ENCODE measurements at places on chromosomes 3 and 15.

DNA sequence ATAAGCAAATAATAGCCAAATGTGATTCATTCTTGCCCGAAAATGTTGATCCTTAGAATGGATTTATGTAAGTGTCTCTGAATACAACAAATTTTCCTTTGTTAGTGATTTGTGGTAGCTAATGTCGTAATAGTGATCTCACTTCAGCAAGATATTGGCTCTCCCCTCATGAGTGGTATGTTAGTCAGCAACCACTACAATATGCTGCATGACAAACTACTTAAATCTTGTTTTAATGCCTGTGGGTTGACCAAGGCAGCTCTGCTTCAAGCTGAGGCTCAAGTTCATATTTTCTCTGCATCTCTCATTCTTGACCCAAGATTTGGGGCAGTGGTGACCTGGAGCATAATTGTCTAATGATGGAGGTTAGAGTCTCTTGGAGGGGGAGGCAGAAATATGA lies 49.8 kb upstream of the GALNT15 start:
- DNase-seq = no peak

GRCh38 chr3:104367000-104367399 lies 999.7 kb upstream of the ALCAM start:
- no peak for DNase-seq

GRCh38 chr3:47452453-47453215 lies 23.1 kb downstream of the SCAP start:
- DNase-seq = no peak

DNA sequence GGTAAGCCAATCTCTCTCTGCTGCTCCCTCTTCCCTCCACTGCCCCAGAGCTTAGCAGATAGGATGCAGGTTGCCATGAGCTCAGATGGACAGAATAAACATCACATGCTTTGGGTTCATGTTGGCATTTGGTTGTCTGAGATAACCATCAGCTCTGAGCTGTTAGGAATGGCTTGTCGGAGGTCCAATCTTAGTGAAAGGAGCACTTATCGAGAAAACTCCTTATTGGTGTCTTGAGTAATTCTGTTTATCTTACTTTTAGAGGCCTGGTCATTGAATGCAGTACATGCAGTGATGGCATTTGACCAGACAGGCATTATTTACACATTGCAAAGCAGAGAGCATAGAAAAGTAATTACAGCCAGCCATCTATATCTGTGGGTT lies 99.7 kb downstream of the CEMIP start:
- DNase-seq = no peak

GRCh38 chr15:71052356-71052755 lies 62.9 kb upstream of the THSD4 start:
- DNase-seq = no peak

DNA sequence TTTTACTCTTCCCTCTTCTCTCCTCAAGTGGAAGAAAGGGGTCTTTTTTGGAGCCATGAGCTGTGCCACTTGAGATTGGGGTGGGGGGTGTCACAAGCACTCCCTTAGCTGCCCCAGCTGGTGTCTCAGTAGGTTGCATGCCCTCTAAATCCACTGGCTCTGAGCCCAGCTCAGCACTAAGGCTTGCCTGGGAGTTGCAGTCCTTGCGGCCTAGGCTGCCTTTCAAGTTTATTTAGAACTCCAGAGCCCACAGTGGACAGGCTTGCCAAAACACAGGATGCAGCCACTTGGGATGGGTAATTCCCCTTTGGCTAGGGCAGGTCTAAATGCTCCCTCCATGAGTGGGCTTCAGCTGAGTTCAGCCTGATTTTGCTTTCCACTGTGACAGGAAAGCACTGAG lies 24.7 kb downstream of the C3orf20 start:
- DNase-seq = no peak

GRCh38 chr3:41418961-41419691 lies 219.8 kb downstream of the CTNNB1 start:
- DNase-seq = no peak

All from stimulated activated CD8-positive, alpha-beta memory T cell treated with anti-CD3 and anti-CD28 coated beads, Interleukin-7, amount 100 ng/mL, for 1 hour (primary cell).